ENCODE measurements at places on chromosomes 1 and 21.

- no peak for DNase-seq
These were observed 35.4 kb downstream of the RBM11 start for GRCh38 chr21:14251336-14251735.

DNA sequence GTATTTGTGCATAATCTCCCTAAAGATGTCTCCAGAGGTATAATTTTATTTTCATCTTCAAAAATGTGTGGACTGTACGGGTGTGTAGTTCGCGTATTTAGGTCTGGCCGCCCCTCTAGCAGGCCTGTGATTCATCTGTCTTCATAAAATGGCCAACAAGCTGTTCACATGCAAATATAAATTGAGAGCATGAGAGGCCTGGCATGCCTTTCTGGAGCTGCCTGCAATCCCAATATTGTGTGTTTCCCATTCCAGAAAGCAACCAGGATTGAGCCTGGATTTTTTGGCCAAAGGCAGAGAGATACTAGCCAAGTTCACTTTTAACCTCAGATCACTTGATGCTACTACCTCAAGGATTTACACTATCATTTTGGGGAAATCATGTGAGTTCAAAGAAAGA lies 197.2 kb downstream of the NFIA start:
- no peak for DNase-seq

DNA sequence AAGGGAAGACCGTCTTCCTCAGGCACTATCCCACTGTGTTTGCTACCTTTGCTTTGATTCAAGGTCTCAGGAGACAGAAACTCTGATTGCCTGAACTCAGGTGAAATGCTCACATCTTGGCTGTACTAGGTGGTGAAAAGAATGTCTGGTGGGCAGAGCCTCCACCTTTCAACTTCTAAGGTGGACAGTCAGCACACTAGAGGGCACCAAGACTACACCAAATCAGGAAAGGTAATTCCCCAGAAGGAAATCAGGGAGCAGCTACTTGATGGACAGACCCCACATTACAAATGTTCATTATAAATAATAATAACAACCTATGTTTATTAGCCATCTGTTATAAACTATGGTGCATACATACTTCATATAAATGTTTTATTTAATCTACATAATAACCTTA lies 220.9 kb downstream of the ATG4C start:
- peak; percentile 9 for DNase-seq

GRCh38 chr21:43190951-43191350 lies 22.1 kb downstream of the CRYAA start:
- DNase-seq: no peak

DNA sequence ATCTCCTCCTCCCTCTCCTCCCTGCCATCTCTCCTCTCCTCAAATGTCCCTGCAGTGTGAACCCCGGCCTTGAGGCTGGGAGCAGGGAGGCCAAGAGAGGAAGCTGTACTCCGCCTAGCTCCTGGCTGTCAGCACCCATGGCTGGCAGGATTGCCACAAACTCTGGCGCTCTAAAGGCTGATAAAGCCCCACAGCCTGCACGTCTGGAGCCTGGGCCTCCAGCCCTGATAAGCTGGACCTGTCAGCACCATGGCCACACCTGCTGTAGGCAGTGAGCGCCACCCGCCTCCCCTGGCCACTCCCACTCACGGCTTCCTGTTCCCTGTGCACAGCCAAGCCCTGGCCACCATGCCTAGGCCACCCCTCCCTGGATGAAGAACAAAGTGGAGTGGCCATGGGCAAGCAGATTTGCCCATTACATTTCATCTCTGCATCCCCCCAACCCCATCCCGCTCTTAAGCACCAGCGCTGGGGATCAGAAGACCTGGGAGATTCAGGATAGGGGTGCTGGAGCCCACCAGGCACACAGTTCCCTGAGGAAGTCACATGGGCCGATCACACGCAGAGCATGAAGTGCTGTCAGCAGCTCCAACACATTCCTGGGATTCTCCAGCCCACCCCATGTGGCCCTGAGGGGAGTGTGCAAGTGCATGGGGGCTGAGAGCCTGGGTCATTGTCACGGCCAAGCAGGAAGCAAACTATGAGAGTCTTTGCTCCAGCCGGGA lies 24.2 kb upstream of the NPPB start:
- DNase-seq: no peak
